Naive thymus-derived CD8-positive, alpha-beta T cell (primary cell): ENCODE measurements at places on chromosomes 13 and 19. TPM values are rescaled to one million over a fixed set of nuclear protein-coding genes. Genes with fewer than 3 reads are reported as not detected.

Gene SULT2A1
- total RNA-seq = not detected

Gene ZNF880
- 46.5 TPM for total RNA-seq

Gene MED26
- total RNA-seq = 16.5 TPM

Gene PLIN4
- 0.36 TPM for total RNA-seq

Gene ACP7
- not detected for total RNA-seq

Gene WDR18
- 54.1 TPM for total RNA-seq

Gene IGSF23
- total RNA-seq = not detected

Gene ZNF560
- total RNA-seq = not detected
